Ascending aorta (tissue), 2 donors: ENCODE measurements at places on chromosomes 1 and 21.

- DNase-seq: no peak
Observed at GRCh38 chr1:42324398-42325013, 10.5 kb downstream of the FOXJ3 start.

DNA sequence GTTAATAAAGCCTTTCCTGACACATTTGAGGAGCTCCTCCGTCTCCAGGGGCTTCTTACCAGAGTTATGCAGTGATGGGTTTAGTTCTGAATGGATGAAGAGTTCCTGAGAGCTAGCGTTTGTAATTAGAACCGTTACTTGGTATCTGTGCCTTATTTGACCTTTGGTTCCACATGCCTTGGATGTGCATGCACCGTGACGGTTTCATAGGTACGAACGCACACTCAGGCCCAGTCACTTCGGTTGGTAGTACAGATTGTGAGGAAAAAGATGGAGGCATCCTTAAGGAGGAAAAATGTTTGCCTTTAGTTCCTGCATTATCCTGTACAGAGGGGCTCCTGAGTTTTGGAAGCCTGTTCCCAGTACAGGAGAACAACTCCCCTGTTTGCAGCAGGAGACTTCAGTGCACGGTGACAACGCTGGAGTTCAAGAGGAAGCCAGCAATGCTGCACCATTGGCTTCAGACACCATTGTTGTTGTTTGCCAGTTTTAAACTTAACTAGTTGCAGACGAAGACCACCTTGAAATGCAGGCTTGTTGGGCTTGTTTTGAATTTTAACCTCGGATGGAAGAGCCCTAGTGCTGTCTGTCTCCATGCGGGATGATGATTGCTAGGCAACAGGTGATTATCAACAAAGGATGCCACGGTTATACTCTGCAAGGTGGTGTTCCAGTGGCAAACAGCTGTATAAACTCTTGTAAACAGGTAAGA lies 8.2 kb downstream of the RBM15 start:
- DNase-seq: no peak

DNA sequence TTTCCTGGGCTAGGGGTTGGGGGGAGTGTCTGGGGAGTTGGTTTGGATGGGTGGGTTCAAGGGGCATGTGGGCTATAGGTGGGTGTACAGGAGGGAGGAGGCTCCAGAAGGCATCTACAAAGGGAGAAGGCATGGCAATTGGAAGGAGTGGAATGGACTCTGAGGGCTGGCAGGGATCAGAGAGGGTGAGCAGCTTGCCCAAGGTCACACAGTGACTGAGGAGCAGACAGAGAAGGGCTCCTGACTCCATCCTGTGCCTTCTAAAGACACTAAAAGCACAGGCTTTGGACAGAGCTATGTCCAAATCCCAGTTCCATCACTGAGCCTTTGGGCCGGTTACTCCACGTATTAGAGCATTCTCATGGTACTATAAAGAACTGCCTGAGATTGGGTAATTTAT lies 151.8 kb downstream of the PTPRU start:
- no peak for DNase-seq

DNA sequence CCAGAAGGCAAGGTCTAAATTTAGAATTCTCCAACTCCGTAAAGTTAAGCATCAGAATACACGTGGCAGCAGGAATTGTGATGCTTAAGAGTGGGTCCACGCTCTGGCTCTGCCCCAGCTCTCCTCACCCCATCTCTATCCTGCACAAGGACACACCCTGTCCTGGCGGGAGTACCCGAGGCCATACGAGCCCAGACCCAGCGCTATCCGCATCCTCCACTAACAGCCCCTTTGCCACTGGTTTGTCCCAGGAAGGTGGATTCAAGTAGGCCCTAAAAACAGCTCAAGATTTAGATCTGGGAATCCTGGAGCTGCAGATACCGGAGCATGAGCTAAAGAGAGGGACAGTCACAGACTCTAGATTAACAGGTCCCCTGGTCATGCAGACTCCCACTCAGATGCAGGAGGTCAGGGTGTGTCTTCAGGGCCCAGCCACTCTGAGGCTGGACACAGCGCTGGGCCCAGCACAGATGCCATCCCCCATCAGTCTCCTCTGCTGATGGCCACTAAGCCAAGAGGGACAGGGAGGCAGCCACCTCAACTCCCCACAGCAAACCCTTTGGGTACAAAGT lies 393.3 kb downstream of the NPHP4 start:
- DNase-seq: no peak

DNA sequence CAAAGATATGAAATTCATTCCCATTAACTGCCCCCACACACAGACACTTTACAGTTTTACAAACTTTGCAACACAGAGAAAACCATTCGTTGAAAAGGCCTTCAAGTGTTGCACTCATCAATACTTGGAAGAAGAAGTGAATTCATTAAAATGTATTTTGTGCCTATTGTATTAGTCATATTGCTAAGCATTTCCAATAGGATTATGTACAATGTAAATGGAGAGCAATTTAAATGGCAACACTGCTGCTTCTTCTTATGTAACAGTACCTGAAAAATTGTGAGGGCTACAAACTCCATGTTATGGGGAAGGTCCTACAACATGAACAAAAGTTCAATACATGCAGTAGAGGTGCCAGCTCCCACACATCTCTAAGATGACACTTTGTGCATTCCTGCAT lies 209.3 kb upstream of the POGK start:
- DNase-seq: no peak

GRCh38 chr1:73577206-73577605 lies 620.8 kb downstream of the LRRIQ3 start:
- no peak for DNase-seq

GRCh38 chr1:22949822-22950331 lies 22.8 kb downstream of the LACTBL1 start:
- DNase-seq: no peak

GRCh38 chr1:211734791-211735190 lies 59.4 kb upstream of the NEK2 start:
- DNase-seq: no peak

DNA sequence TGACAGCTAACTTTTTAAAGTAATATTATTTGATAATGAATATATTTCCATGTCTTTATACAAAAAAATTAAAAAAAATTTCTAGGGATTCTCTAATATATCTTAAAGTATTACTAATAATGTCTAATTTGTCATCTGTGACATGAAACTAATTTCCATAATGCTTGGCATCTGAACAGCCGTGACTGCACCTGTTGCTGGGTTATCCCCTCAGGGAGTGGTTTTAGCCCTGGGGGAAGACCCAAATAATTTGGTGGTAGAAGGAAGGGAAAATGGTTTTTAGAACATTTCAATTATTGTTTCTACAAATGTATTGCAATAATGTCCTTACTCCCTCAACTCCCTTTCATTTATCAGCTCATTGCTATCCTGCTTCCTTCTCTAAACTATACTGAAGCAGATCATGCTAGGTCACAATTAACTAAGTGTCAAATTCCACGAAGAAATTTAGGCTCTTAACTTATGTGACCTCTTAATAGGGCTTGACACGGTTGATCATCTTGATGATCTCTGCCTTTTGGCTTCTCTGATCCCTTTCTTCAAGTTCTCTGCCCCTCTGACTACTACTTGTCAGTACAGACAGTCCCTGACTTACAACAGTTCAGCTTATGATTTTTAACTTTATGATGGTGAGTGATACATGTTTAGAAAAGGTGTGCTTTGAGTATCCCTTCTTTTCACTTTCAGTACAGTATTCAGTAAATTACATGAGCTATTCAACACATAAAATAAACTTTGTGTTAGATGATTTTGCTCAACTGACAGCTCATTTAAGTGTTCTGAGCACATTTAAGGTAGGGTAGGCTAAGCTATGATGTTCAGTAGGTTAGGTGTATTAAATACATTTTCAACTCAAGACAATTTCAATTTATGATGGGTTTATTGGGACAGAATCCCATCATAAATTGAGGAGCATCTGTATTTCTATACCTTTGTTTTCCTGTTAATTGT lies 26.4 kb upstream of the DPH5 start:
- DNase-seq: no peak

DNA sequence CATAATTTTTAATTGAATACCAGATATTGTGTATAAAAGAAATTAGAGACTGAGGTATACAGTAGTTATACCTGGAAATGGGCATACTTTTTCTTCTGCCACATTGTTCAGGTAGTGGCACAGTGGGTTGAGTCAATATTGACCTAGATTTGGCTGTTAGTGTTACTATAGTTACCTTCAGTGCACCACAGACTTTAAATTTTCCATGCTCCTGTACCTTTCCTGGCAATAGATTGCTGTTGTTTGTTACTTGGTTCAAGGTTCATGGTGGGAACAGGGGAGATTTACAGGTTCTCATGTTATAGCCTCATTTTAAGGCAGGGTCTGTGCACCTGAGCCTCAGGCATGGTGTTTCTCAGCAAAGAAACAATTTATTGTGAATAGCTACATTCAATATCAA lies 218.7 kb downstream of the LBR start:
- DNase-seq: no peak

DNA sequence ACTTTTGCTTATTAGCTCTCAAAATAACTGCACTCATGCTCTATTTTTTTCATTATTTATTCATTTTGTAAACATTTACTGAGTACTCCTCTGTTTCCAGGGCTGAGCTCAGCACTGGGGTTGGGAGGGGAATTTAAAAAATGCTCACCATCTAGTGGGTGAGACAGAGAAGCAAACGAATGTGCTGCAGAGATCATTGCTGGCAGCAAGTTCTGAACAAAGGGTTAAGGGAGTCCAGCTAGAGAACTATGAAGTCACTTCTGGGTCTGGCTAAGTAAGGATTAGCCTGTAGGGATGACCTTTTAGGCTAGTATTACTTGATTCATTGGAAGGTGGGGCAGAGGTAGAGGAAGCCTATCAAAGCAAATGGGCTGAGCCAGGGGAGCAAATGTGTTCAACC lies 99.1 kb upstream of the ZNF644 start:
- DNase-seq: no peak
